CD8-positive, alpha-beta memory T cell (primary cell): ENCODE measurements at places on chromosomes 3 and 15. TPM values are rescaled to one million over a fixed set of nuclear protein-coding genes. Genes with fewer than 3 reads are reported as not detected.

Gene HES1
- not detected for total RNA-seq

Gene MINAR1
- total RNA-seq, result 0.35 TPM

Gene TGM5
- 0.18 TPM for total RNA-seq

GRCh38 chr15:81400640-81401236 lies 26.7 kb upstream of the TMC3 start:
- H3K4me3 ChIP-seq, result no peak overlapping the region
- no peak overlapping the region for H3K27ac ChIP-seq
- DNase-seq, result no peak
- no peaks in the 10 kb centered on the region for H3K27me3 ChIP-seq
- no peaks in the 10 kb centered on the region for H3K4me1 ChIP-seq

DNA sequence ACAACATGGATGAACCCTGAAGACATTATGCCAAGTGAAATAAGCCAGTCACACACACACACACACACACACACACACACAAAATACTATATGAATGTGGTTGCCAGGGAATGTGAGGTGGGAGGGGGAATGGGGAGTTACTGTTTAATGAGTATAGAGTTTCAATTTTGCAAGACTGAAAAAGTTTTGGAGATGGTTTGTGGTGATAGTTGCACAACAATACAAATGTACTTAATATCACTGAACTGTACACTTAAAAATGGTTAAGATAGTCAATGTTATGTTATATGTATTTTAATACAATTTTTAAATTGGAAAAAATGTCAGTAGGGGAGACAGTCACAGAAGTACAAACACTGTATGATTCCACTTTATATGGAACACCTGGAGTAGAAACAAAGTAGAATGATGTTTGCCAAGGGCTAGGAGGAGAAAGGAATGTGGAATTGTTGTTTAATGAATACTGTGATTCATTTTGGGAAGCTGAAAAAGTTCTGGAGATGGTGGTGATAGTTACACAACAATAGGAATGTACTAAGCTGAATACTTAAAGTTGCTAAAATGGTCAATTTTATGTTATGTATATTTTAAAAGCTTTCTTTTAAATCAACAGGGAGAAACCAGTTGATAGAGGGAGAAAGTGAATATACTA lies 76.6 kb downstream of the RPL39L start:
- no peak for DNase-seq
- no peak overlapping the region for H3K27ac ChIP-seq
- H3K36me3 ChIP-seq, result peaks cover 41% of the 10 kb centered on the region
- H3K27me3 ChIP-seq, result no peaks in the 10 kb centered on the region

- no peaks in the 10 kb centered on the region for H3K4me1 ChIP-seq
- no peaks in the 10 kb centered on the region for H3K27me3 ChIP-seq
- no peak for DNase-seq
These were observed 69.0 kb upstream of the SAMMSON start for GRCh38 chr3:69930564-69930963.

- H3K4me3 ChIP-seq, result no peak overlapping the region
- no peaks in the 10 kb centered on the region for H3K27me3 ChIP-seq
- no peak overlapping the region for H3K27ac ChIP-seq
- no peak for DNase-seq
- no peaks in the 10 kb centered on the region for H3K4me1 ChIP-seq
- no peaks in the 10 kb centered on the region for H3K36me3 ChIP-seq
These were observed 794.8 kb downstream of the MCTP2 start for GRCh38 chr15:95025924-95026728.

DNA sequence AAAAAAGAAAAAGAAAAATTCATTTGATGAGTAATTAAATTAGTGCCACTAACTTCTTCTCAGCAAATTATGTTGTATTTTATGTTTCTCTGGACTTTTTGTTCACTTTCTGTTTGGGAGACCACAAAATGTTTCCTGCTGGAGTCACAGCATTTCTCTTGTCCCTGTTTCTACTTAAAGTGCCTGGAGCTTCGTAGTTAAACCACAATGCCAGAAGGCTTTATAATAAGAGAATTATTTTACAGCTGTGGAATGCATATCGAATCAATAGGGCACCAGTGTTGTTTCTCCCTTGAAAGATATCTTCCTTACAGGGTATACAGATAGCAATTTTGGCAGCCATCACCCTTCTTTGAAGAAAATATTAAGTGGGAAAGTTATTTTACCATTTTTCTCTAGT lies 3.2 kb downstream of the DTWD1 start:
- peaks cover 18% of the 10 kb centered on the region for H3K4me1 ChIP-seq
- H3K27me3 ChIP-seq, result no peaks in the 10 kb centered on the region
- DNase-seq, result no peak
- peaks cover 5% of the 10 kb centered on the region for H3K36me3 ChIP-seq
- no peak overlapping the region for H3K4me3 ChIP-seq

GRCh38 chr3:164806188-164806587 lies 272.1 kb downstream of the SI start:
- no peaks in the 10 kb centered on the region for H3K36me3 ChIP-seq
- H3K27ac ChIP-seq, result no peak overlapping the region
- H3K27me3 ChIP-seq, result no peaks in the 10 kb centered on the region
- no peaks in the 10 kb centered on the region for H3K4me1 ChIP-seq

- no peaks in the 10 kb centered on the region for H3K36me3 ChIP-seq
- H3K27ac ChIP-seq, result no peak overlapping the region
- H3K4me3 ChIP-seq, result no peak overlapping the region
- no peak for DNase-seq
These were observed 625.7 kb upstream of the CFAP20DC start for GRCh38 chr3:59675495-59675894.

- H3K4me1 ChIP-seq, result no peaks in the 10 kb centered on the region
- no peaks in the 10 kb centered on the region for H3K27me3 ChIP-seq
- H3K27ac ChIP-seq, result no peak overlapping the region
- H3K4me3 ChIP-seq, result no peak overlapping the region
These were observed 54.6 kb upstream of the CADPS start for GRCh38 chr3:62929771-62930170.

- peaks cover 87% of the 10 kb centered on the region for H3K36me3 ChIP-seq
- peaks cover 8% of the 10 kb centered on the region for H3K4me1 ChIP-seq
- DNase-seq, result no peak
- no peaks in the 10 kb centered on the region for H3K27me3 ChIP-seq
These were observed 69.9 kb downstream of the RGMA start for GRCh38 chr15:93019090-93019489.

- H3K4me1 ChIP-seq, result no peaks in the 10 kb centered on the region
- no peaks in the 10 kb centered on the region for H3K36me3 ChIP-seq
- no peak overlapping the region for H3K4me3 ChIP-seq
- no peaks in the 10 kb centered on the region for H3K27me3 ChIP-seq
These were observed 13.3 kb downstream of the SEMA3F start for GRCh38 chr3:50168388-50168787.
